ENCODE measurements at places on chromosomes 1 and 21.

DNA sequence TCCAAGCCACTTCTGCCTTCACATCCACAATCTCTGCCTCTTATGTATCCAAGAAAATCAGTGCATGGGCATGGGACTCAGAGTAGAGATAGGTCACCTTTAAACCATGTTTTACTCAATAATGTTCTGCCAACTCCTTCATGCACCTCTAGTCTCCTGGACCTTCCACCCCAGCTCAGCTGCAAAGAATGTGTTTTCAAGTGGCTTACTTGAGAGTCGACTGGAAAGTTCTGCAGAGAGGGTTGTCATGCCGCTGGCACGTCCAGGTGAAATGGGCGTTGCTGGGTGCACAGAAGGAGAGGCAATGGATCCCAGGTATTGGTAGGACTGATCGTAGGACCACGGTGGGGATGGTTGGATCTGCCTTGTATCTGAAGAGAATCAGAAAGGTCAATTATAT, 130.3 kb downstream of the CLIC6 start:
- DNase-seq, result no peak

DNA sequence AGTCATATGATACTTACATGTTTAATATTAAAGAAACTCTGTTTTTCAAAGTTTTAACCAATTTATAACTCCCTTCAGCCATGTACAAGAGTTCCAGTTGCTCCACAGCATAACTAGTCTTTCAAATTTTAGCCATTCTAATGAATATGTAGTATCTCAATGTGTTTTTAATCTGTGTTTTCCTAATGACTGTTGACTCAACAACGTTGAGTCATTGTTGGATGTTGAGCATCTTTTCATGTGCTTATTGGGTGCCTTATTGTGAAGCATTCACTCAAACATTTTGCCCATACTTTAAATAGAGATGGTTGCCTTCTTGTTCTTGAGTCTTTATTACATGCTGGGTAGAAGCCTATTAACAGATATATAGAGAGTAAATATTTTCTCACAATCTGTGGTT, 240.2 kb upstream of the LYPLAL1 start:
- no peak for DNase-seq

- DNase-seq, result no peak
Measured at GRCh38 chr1:17045634-17046333, 8.0 kb downstream of the SDHB start.

DNA sequence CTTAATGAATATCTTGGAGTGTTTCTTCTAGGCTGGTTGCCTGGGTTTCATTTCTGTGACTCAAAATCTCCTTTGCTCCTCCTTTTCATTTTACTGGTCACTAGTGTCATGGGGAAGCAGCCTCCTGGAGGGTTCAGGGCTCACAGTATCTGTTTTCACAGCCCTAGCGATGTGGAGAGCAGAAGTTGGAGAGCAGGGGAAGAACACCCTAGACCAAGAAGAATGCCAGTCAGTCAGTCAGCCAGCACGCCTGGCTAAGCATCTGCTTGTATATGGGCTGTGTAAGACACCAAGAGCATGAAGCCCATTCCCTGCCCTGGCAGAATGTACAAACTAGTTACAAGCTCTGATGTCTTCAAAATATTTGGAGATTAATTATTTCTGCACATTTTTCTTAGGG, 7.9 kb downstream of the RXRG start:
- no peak for DNase-seq

GRCh38 chr1:29623501-29623900, 387.2 kb downstream of the PTPRU start:
- DNase-seq, result no peak

DNA sequence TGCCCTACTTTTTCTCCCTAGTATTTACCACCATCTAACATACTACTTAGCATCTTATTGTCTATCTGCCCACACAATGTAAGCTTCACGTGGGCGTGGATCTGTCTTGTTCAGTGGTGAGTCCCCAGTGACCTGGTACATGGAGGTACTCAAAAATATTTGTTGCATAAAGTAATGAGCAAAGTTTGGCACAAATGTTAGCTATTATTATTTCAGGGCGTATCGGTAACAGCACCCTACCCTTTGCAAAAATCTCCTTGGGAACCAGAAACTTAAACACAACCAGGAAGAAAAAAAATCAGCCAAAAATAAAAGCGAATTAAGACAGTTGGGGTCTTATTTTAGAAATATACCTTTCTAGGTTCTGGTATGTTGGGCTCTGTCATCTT, 454 bp upstream of the NENF start:
- no peak for DNase-seq

DNA sequence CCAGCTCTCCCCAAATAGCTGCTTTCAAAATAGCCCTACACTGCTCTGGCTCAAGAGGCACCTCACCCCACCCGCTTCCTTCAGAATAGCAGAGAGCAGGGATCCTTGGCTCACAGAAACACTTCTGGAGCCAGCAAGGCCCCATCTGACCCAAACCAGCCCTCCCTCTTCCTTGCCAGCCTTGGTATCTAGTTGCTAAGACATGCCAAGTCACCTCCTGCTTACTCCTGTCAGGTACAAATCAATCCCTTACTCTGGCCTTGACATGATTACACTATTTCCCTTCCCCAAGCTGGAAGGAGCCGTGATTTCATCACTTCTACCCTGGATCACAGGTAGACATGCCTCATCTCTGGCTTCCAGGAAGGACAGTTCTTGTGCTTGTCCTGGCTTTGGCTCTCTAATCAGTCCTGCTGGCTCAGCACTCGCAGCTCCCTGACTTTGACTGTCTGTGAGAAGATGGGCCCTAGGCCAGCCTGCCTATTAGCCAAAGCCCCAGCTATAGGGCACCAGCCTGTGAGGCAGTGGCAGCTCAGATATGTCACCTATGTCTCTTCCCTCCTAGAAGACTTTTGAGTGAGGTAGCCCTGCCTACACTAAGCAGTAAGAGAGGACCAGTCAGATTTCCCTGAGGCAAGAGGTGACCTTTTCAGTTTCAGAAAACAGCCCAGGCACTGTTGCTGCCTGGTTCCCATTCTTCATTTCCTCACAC, 8.9 kb upstream of the MUTYH start:
- no peak for DNase-seq

DNA sequence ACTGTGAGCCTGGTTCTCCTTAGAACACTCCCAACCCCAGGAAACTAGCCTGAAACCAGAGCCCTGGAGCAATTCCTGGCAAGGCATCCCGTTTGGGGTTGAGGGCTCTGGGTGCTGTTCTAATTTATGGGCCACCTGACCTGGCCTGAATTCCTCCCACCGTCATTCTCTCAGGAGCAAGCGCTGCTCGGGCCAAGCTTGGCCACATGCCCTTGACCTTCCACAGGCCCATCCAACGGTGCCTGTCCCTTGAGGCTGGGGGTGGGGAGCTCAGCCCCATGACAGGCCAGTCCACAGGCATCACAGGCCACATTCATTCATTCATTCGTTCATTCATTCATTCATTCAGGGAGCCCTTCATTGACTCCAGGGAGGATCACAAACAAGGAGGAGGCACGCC, 5.3 kb downstream of the PADI2 start:
- DNase-seq, result no peak
